Ovary (tissue), 10 donors: ENCODE measurements at places on chromosomes 4 and X. TPM values are rescaled to one million over a fixed set of nuclear protein-coding genes. Genes with fewer than 3 reads are reported as not detected.

- DNase-seq, result no peak
These were observed 426.9 kb upstream of the BOD1L1 start for GRCh38 chr4:14054391-14054790.

DNA sequence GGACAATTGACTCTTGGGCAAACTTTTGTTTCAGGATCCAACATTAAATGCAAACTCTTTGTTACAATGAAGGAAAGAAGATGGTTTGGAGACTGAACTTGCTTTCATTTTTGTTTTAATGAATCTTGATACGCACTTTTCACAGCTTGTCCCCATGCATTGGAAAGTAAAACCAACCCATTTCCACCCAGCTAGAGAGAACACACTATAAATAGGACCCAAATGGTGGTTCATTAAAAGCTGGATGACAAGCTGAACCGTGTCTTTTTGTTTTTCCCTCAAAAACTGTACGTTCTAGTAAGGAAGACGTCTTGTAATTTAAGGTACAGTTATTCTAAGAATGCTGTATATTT, 95.3 kb upstream of the EGFL6 start:
- DNase-seq, result no peak

- no peak for DNase-seq
These were observed 83.3 kb downstream of the VEGFC start for GRCh38 chr4:176709417-176709816.

DNA sequence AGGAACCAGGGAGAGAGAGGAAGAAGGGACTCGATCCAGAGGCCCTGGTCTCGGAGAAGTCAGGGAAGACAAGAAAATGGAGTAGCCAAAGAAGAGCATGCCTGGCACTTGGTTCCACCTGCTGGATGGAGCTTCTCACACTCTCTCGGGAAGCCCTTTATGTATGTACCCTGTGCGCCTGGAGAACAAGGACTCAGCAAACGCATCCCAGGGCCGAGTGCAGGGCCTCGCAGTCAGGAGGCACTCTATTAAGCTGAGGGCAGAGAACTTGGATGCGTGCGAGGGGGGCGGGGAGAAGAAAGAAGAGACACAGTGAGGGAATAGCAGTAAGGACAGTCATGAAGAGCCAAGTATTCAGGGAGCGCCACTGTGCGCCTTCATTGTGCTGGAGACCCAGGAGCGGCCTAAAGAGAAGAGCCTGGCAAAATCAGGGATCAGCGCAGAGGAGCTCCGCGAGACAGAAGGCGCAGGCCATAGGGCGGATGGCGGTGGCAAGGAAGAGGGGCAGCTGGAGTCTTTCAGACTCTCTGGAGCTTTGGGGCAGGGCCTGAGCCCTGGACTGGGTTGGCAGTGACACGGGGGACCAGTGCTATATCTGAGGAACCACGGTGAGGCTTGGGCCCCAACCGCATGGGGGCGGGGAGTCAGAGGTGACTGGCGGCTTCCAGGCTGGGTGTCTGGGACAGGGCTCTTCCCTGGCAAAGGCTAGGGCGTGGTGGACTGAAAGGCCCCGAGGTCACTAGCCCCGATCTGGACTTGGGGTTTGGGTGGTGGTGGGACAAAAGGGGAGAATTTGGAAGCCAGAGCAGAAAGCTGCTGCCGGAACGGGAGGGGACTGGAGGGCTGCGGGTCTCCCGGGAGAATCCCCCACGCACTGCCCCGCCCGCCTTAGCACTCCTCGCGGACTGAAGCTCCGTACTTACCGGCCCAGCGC, 1.9 kb upstream of the SEPTIN6 start:
- no peak for DNase-seq

The EPHA5 gene
- polyA plus RNA-seq, result 0.29 TPM

DNA sequence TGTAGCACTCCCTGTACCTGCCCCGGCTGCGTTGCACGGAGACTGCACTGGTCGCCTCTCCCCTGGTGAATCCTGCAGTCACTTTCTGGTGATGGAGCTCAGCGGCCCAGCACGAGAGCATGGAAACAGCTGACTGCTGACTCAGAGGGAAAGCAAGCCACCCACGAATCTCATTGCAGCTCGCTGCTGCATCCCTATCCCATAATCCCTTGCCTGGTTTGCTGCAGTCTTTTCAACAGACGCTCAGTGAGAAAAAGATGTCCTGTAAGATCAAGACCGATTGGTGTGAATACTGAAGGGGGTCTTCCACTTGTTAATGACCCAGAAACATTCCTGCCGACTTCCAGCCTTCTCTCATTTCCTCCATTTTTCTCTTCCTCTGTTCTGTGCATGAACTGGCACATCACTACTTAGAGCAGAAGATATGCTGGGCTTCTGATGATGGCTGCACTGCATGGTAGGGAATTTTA, 52.9 kb downstream of the TRIM2 start:
- no peak for DNase-seq

DNA sequence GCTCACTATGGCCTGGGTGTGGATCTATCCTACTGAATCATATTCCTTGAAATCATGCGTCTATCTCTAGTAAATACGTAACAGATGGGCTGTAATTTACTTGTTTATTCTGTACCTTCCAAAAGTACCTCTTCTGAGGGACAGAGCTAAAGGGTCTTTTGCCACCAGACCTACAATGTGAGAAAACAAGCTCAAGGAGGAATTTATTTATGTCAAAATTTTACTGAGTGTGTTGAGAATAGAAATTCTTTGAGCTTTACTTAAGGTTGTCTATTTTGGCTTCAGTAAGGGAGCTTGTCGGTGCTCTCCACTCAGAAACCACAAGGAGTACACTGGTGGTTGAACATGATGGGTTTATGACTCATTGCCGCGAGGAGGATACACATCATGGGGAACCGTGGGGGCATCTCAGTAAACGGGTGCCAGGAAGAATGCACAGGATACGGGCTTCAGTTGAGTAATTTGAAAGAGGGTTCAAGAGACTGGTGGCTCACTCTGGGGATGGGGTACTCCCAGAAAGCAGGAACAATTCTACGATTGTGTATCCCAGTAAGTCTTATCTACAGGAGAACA, 3.0 kb downstream of the ANK2 start:
- DNase-seq, result no peak

- DNase-seq, result peak; percentile 72
These were observed at the start of gene TBL1X for GRCh38 chrX:9464435-9465371. TBL1X (plus strand) TSS chrX:9465058; CDS start chrX:9653587, 188,529 bp downstream.

The SLIT2 gene
- 2.0 TPM for polyA plus RNA-seq

DNA sequence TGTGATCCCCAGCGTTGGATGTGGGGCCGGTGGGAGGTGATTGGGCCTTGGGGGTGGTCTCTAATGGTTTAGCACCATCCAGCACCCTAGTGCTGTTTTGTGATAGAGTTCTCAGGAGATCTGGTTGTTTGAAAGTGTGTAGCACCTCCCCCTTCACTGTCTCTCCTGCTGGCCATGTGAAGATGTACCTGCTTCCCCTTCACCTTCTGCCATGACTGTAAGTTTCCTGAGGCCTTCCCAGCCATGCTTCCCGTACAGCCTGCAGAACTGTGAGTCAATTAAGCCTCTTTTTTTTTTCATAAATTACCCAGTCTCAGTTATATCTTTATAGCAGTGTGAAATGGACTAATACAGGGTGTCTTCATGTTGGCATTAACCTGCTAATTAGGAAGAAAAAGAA, 19.3 kb upstream of the TBC1D14 start:
- no peak for DNase-seq

The DGKK gene
- polyA plus RNA-seq, result not detected

DNA sequence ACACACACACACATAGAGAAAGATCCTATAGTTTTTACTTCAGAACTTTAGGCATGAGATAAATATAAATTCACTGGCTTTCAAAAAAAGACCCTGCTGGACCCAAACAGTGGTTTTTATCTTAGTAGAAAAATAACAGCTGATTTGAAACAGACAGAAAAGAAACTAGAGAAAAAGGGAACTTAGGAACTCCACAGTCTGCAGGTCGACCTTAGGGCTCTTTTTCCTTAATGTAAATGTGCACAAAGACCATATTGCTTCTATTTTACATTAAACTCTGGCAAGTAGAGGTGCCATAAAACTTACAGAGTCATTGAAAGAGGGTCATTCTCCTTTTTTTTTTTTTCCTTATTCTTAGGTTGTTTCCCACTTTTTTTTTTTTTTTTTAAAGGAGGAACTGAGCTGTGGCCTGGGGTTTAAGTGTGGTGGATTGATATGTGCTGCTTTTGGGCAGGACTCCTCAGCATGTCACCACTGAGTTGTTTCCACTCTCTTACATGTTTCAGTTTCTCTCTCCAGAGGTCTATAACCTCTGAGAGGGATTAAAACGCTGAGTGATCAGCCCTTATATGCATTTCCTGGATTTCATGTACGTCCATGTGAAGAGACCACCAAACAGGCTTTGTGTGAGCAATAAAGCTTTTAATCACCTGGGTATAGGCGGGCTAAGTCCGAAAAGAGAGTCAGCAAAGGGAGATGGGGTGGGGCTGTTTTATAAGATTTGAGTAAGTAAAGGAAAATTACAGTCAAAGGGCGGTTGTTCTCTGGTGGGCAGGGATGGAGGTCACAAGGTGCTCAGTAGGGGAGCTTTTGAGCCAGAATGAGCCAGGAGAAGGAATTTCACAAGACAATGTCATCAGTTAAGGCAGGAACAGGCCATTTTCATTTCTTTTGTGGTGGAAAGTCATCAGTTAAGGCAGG, 70.8 kb upstream of the PACRGL start:
- no peak for DNase-seq

GRCh38 chr4:106493086-106493485, 124.5 kb upstream of the GIMD1 start:
- no peak for DNase-seq

DNA sequence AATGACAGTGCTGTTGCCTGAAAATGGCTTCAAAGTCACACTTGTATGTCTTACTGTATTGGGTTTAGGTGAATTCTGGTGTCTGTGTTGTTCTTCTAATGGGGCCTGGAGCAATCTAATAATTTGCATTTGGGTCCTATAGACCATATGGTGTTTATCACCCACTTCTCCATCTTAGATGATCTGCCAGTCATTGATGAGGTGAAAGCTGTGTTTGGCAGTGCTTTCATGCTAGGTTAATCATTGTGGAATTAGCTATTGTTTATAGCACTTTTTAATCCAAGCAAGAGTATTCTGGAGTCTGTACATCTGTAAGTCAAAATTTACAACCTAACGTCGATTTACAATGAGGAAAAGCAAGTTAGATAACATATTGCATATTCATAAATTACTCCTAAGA, 572.2 kb upstream of the MAGEB2 start:
- no peak for DNase-seq

The HHIP gene
- polyA plus RNA-seq, result 1.1 TPM

The UGT2B7 gene
- polyA plus RNA-seq, result not detected

GRCh38 chr4:7524843-7525242, 90.1 kb upstream of the PSAPL1 start:
- no peak for DNase-seq

GRCh38 chr4:915041-915474, 17.1 kb downstream of the GAK start:
- DNase-seq, result peak; percentile 36

GRCh38 chrX:18966624-18967023, 17.3 kb downstream of the PHKA2 start:
- no peak for DNase-seq

The DCLK2 gene
- polyA plus RNA-seq, result 5.0 TPM

The YIPF6 gene
- 8.6 TPM for polyA plus RNA-seq

The SOX3 gene
- polyA plus RNA-seq, result 0.04 TPM

DNA sequence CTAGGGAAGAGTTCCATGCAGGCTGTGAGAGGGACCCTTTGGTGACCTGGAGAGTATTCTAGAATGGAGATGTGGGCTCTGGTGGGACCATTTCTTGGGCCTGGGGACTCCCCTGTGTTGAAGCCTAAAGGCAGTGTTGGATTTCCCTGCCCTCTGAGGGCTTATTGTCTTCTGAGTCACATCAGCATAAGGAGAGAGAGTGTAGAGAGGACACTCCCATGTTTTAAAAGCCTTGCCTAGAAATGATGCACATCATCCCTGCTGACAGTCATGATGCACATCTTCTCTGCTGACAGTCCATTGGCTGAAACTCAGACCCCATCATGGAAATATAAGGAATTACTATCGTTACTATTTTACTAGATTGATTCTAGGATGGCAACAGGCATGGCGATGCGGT, 51.9 kb downstream of the FAM114A1 start:
- no peak for DNase-seq

DNA sequence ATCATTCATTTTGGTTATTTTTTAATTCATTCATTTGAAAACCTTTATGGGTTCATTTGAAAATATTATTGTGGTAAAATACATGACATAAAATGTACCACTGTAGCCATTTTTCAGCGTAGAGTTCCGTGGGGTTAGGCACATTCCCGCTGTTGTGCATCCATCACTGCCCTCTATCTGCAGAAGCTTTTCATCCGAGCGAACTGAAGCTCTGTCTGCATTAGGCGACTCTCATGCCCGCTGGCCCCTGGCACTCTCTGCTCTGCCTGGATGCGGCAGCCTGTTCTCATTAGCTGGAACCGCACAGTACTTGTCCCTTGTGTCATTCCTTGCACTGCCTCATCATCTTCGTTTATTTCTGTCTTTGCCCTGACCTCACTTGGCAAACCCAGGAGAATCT, 17.5 kb downstream of the CFAP99 start:
- DNase-seq, result no peak

GRCh38 chr4:40837094-40837870, 87.5 kb downstream of the NSUN7 start:
- no peak for DNase-seq

DNA sequence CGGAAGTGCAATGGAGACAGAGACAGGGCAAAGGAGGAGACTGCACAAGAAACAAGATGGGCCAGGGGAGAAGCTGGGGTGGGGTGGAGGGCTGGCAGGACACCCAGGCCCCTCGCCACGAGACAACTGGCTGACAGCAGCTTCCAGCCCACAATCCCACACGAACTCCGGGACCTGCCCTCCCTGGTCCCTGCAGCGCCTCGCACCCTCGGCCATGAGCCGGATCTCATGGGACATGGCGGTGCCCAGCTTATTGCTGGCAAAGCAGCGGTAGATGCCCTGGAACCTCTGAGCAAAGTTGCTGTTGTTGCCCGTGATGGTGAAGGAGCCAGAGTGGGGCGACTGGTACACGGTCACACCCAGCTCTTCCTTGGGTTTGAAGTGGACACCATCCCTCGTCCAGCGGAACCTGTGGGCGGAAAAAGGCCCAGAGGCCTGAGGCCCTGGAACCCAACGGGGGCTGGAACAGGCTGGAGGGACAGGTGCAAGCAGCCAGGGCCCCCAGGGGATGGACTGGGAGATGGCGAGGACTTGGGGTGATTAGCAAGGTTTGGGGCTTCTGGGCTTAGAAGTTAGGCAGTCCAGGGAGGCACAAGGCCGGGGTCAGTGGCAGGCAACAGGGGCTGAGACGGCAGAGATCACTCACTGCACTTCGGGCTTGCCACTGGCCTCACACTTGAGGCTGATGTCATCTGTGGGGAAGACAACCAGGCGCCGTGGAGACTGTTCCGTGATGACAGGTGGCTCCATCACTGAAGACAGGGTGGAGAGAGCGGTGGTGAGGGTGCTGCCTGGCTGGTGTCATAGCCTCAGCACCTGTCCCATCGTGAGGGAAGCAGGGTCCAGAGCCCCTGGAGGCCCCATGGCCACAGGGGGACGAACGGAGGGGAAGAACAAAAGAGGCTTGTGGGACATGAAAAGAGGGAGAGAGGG, 13.8 kb downstream of the L1CAM start:
- no peak for DNase-seq

DNA sequence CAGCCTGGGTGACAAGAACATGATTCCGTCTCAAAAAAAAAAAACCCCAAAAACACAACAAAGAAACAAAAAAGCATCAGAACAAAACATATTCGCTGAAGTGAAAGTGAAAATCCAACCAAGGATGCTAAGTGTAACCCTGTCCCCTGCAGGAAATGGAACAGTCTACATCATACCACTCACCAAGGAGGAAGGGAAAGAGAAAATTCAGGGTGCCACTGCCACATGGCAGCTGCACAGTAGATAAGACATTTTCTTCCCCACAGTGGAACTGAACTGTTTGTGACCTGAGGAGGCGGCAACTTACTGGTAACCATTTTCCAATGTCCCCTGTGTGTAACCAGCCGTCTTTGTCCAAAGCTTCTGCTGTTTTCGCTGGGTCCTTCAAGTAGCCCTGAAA, 28.2 kb upstream of the CENPU start:
- no peak for DNase-seq

The EREG gene
- polyA plus RNA-seq, result 0.04 TPM
